G401 (cell line): ENCODE measurements at places on chromosomes 4 and X.

- DNase-seq: no peak
Observed at GRCh38 chr4:38132107-38132673, 172.0 kb downstream of the PTTG2 start.

- peak; percentile 17 for DNase-seq
Observed at GRCh38 chr4:167100120-167100519, 134.2 kb downstream of the SPOCK3 start.

DNA sequence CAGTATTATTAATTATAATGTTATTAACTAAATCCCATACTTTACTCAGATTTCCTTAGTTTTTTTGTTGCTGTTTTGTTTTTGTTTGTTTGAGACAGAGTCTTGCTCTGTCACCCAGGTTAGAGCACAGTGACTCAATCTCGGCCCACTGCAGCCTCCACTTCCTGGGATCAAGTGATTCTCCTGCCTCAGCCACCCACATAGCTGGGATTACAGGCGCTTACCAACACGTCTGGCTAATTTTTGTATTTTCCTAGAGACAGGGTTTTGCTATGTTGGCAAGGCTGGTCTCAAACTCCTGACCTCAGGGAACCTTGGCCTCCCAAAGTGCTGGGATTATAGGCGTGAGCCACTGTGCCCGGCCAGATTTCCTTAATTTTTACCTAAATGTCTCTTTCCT lies 72.2 kb downstream of the ANAPC4 start:
- DNase-seq: no peak

GRCh38 chr4:142713282-142714030 lies 132.6 kb downstream of the INPP4B start:
- DNase-seq: no peak

GRCh38 chrX:115350711-115351381 lies 61.3 kb downstream of the LUZP4 start:
- no peak for DNase-seq

GRCh38 chrX:105823092-105823455 lies 735 bp downstream of the NRK start:
- no peak for DNase-seq

- DNase-seq: no peak
Observed at GRCh38 chrX:110022599-110023448, 19.9 kb downstream of the TMEM164 start.

DNA sequence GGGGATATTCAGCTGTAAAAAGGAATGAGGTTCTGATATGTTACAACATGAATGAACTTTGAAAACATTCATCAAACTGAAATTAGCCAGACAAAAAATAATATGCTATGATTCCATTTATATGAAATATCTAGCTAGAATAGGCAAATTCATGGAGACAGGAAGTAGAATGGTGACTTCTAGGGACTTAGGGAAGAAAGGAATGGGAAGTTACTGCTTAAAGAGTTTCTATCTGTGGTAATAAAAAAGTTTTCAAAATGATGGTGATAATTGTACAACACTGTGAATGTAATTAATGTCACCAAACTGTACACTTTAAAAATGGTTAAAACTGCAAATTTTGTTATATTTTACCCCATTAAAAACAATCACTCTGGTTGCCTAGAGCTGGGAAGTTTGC lies 30.2 kb downstream of the SMIM14 start:
- DNase-seq: no peak

DNA sequence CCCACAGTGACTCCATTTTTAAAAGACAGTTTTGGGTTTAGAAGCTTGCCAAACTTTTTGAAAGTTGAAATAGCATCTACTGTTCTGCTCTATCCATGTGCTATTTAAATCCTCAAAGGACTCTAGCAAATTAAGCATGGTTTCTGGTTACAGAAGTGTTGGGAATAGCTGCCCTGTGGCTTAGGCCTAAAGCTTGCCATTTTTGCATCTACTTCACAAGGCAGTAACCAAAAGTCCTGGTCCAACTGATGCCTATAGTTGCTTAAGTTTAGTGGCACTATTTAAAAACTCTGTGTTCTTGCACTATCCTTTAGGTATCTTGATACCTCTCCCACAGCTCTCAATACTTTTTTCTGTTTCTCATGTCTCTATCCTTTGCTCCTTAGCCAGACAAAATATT lies 251.0 kb upstream of the GPC4 start:
- DNase-seq: no peak

GRCh38 chrX:139094671-139095592 lies 383.4 kb upstream of the FGF13 start:
- DNase-seq: no peak

DNA sequence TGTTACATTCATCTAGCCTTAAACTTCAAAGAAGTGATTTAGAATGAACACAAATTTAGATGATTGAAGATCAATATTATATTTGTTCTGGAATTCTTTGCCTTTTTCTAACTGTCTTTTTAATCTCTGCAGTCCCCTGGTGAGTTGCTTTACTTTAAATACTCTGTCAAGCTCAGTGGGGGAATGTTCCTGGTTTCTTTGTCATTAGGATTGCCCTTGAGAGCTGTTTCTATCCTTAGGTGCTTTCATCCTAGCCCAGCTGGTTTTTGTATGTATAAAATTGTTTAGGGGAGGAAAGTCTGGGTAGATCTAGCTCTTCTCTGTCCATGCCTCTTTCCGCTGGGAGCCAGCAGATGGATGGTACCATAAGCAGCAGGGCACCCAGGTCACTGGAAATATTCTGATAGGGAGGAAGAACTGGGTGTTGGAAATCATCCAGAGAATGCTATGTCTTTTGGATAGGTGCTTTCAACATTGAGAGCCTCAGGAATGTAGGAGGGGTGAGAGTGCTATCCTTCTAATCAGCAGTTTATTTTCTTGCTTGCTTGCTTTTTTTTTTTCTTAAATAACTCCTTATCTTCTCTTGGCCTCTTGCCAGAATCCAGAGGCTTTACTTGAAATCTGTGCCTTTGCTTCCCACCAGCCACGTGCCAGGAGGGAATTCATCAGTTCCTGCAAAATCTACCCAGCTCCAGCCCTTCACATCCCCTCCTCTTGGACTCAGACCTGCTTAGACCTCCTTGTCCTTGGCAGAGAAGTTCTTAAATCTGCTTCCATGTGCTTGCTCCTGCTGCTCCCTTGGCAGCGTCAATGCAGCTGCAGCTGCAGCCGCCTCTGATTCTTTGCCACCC lies 215.3 kb upstream of the ANXA3 start:
- DNase-seq: no peak

- no peak for DNase-seq
Observed at GRCh38 chrX:151899622-151900021, 13.1 kb upstream of the MAGEA4 start.

DNA sequence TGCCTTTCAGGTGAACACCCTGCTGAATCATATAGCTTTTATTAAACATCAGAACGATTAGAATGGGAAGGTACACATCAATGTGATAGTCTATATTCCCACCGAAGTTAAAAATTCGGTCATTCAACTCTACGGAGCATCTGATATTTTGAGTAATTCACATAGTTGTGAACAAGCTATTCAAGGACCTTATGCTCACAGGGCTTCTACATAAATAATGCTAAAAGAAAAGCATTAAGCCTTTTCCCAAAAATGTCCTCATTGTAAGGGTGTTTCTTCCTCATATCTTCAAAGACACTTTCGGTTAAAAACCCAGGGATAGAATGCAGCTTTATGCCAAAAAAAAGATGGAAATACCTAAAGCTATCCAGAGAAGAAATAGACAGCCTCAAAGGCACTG lies 79.7 kb upstream of the EDNRA start:
- DNase-seq: no peak
